Ureter (tissue), 1 donor: ENCODE measurements at places on chromosomes 6 and 20.

DNA sequence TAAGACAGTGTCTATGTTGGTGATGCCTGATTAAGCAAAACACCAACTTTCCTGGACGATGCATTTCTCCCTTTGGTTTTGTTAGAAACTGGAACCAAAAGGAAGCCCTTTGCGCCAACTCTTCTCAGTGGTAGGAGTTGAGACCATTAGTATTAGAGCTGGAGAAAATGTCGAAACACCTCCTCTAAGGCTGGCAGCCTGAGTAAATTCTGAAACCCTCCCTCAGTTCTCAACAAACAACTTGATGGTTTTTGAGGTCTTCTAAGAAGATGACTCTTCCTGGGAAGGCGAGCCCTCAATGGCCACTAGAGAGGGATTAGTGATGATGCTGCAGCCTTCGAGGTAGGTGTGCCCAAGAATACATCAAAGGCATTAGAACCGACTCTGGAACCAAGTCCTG, 78.4 kb upstream of the CCN6 start:
- DNase-seq = no peak

DNA sequence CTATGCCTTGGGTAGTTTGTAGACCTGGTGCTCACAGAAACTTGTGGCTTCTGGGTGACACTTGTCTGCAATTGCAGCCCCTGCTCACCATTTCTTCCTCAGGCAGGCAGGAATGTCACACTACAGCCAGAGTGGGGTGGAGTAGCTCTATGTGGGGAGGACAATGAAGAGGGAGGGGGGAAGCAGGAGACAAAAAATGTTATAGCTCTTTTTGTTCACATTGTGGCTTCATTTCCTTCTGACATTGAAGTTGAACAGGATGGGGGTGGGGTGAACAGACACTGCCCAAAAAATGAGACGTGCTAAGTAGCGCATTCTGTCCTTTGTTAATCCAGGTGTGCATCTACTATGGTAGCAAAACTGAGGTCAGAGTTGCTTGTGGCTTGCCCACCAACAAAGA, at the start of gene THEMIS:
Gene THEMIS, minus strand, starts transcription at position 124 of the 400 bp plus-strand sequence. CDS start 126 bp downstream, outside the sequence.
- no peak for DNase-seq

DNA sequence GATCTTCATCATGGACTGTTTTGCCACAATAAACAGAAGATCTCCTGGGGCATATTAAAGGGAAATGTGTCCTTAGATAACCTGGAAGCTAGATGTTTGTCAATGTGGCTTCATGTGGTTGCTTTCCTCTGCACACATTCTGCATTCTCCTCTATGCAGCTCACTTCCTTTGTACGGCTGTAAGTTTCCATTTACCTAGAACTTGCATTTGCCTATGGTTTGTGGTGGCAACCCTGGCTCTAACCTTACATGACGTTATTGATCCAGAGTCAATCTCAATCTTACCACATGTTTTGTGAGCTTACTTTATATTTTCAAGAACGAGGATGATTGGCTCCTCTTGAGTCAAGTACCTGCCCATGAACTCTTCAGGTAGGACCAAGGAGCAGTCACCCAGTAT, 863.1 kb downstream of the MAFB start:
- no peak for DNase-seq

GRCh38 chr6:157681041-157681650, 141.9 kb upstream of the SNX9 start:
- DNase-seq = no peak
